ENCODE measurements at places on chromosomes 7 and 10.

- DNase-seq = peak; percentile 30
Measured at GRCh38 chr7:71486856-71487628, 355.1 kb downstream of the GALNT17 start.

GRCh38 chr10:79244068-79244442 lies 103.2 kb upstream of the PPIF start:
- DNase-seq = no peak

GRCh38 chr7:116859323-116859722 lies 3.1 kb upstream of the CAPZA2 start:
- no peak for DNase-seq

- DNase-seq = no peak
Measured at GRCh38 chr7:127736511-127736910, 84.5 kb downstream of the SND1 start.

DNA sequence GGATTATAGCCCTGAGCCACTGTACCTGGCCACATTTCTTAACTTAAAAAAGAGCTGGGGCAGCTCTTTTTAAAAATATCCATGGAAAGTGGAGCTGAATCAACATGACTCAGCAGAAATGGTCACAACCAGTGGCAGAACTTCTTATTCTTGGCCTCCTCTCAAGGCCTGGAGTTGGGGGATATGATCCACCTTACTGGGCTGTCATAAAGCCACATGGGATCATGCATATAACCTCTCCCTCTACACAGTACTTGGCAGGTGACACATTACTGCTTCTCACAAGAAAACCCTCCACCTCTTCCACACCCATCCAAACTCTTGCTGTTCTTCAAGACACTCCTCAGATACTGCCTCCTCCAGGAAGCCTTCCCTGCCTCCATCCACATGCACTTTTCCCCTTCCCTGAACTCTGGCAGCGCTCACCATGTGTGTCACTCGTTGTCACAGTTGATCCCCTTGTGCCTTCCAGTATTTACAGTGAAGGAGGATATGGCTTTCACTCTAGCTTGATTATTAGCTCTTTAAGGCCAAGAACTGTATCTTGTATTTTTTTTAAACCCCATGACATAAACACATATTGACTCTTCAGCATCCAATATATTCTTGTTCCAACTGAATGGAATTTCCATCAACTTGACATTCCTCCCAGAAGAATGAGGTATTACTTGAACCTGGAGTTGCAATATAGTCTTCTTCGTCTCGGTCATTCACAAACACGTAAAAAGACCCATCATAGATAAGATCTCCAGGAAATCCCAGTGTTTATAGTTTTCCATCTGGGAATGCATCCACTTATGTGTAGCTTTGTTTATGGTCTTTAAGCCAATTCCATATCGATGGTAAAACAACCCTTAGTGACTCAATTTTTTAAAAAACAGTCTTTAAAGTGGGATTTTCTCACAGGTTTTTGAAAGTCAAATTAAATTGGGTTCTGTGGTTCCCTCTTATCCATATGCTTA lies 85.5 kb downstream of the TBXAS1 start:
- no peak for DNase-seq

GRCh38 chr7:16685535-16685934 lies 39.6 kb downstream of the BZW2 start:
- no peak for DNase-seq

DNA sequence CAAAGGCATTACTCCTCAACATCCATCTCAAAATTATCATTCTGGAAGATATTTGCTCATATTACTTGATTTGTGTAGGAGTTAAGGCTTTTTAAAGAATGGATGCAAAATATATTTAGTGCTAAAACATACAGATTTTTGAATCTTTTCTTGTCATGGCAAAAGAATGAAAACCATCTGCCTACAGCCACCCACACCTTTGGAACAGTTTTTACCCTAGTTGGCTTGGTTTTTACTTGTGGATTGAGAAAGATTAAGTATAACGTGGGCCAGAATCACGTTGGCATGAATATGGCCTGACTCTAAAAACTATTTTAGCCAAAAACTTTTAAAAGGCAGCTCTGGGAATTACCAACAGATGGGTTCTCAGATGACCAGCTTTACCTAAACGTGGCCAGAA lies 128.2 kb downstream of the SPAG6 start:
- no peak for DNase-seq

- DNase-seq = no peak
Measured at GRCh38 chr7:57414852-57415251, 35.1 kb upstream of the ZNF716 start.

DNA sequence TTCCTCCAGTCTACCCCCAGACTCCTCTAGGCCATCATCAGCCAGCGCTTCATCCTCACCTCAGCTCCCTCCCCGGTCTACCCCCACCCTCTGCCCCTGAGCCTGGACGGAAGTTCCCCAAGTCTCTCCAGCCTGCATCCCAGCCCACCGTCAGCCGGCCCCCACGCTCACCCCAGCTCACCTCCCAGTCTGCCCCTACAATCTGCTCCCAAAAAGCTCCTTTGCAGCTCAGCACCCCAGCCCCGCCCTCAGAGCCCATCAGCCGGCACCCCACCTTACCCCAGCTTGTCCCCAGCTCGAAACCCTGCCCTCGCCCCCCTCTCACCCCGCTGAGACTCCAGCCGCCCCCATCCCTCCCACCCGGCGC lies 322 bp upstream of the RAMP3 start:
- DNase-seq = no peak

DNA sequence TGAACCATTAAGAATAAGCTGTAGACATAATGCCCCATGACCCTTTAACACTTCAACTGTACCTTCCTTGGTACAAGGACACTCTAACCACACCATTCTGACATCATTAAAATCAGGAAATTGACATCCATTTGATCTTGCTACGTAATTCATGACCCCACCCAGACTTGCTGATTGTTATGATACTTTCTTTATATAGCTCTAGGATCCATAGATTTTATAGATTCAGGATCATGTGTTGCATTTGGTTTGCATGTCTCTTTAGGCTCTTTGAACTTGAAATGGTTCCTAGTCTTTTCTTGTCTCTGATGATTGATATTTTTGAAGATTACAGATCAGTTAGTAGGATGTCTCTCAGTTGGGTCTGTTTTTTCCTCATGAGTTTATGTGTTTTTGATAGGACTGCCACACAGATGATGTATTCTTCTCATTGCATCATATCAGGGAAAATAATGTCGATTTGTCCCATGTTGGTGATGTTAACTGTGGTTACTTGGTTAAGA lies 13.5 kb downstream of the CCM2 start:
- no peak for DNase-seq

DNA sequence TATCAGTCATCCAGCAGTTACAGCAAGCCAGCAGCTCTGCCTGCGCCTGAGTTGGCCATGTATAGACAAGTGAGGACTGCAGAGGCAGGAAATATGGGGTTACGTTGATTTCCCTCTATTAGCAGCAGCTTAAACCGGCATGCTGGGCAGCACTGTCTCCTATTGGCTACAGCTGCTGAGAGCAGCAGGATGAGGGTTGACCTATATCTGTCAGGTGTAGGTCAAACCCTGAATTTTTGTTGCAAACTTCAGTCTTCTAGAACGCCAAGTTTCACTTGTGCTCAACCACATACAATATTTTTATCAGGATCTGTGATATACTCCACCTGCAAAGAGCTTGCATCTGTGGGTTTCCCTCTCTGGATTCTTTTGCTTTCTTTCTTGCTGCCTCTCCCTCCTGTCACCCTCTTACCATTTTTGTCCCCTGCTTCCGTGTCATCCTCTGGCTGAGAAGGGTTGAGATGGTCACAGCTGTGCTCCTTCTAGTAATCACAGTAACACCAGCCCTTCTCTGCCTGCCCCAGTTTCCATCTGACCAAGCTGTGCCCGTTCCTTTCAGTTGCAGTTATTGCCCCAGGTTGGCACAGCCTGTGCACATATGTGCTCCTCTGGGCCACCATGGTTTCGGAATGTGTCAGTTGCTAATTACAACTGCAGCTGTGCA lies 23.8 kb upstream of the GLCCI1 start:
- DNase-seq = no peak

DNA sequence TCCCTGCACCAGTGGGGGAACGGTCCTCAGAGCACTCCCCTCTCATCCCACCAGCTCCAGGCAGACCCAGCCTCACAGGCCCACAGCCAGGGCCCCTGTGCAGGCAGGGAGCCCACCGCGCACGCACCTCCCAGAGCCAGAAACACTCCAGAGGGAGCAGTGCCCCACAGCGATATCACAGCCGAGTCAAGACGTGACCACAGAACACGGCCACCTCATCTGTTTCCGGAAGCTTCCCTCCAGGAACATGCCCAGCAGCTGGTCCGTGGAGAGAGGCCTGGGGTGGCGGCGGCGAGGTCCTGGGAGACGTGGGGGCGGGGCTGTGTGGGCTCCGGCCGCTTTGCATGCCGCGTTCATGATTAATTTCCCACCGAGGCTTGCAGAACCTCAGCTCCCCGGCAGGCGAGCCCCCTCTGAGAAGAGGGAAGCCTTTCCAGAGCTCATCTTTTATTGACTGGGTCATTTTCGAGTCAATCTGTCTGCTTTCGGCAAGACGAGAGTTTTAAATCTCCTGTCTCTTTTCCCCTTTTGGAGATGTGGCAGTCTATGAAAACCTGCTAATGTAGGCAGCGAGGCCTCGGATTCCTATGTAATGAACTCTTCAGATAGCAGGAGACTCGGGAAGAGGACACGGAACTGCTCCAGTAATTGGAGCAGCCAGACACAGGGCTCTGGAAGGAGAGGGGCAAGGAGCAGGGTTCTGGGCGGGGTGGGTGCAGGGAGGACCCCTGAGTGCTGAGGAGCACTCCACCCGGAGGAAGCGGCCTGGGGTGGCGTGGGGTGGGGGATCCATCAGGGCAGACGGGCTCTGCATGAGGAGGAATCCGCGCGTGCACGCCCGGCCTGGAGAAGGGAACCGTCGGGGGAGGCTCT lies 242.8 kb downstream of the ELFN1 start:
- DNase-seq = no peak

- no peak for DNase-seq
Measured at GRCh38 chr7:148135116-148135515, 455.4 kb upstream of the C7orf33 start.

DNA sequence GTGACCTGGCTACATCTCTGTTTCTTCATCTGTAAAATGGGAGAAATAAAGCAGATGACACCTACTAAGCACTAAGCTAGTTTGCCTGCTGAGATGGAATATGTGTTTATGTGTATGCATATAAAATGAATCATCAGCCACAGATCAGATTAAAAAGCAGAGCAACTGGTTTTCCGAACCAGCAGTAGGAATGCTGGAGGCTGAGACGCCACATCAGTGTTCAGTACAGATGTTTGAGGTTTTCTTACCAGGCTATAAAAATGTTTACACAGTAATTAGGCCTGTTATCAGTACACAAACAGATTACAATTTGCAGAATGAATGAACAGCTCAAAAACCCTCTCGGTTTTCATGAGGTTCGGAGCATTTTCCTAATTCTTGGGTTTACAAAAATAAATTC lies 85.8 kb downstream of the CALN1 start:
- DNase-seq = no peak

GRCh38 chr7:93062599-93062998 lies 55.2 kb downstream of the SAMD9 start:
- DNase-seq = no peak

DNA sequence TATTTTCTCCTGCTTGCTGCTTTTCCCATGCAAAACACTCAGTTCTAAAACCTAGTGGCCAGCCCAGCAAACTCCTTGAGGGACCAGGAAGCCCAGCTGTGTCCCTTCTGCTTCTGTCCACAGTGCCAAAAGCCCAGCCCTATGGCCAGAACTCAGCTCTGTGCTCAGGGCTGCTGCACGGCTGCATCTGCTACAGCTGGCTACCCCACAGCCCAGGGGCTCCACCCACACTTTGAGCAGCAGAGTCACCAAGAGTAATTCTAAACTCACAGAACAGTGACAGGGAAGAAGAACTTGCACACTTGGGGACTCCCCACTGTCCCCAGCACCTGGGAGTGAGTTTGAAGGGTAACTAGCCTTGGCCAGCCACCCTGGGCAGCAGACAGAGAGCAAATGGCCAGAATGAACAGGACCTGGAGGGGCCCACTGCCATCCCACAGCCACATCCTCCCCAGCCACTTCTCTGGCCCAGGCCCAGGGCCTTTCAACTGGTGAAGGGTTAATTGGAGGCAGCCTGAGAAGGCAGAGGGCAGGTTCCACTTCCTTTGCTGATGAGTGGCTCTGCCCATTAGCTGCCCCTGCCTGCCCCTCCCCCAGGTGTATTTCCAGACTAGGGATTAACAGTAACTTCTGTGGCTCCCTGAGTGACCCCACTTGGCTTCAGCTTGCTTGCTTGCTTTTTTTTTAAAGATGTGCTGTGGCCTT lies 28.1 kb upstream of the TRIM8 start:
- no peak for DNase-seq

DNA sequence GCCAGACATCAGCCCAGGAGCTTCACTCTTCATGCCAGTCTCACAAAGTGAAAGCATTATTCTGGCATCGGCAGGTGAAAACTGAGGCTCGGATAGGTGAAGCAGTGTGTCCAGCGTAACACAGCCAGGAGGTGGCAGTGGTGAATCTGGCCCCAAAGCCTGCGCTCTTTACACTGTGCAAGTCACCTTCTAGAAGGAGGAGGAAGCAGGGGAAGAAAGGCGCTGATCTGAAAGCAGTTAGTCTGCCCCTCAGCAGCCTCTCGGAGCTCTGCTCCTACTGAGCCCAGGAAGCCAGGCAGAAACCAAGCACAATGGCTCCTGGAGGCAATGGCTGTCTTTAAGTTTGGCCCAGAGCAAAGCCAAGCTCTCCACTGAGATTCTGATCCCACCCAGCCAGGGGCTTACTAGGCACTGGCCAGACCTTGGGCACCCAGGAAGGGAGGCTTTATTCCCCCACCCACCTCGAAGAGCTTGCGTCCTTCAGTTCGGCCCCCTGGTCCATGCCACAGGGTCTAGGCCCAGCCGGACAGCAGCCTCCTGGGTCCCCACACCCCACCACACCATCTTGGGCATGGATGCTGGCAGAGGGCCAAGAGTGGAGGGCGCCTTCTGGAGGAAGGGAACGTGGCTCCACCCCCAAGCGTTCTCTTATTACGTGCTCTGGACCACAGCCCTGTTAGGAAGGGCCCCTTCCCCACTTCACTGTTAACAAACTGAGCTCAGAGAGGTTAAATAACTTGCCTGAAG lies 104.5 kb downstream of the GRID1 start:
- peak; percentile 81 for DNase-seq

- DNase-seq = no peak
Measured at GRCh38 chr10:71978476-71978875, 14.3 kb downstream of the CHST3 start.

DNA sequence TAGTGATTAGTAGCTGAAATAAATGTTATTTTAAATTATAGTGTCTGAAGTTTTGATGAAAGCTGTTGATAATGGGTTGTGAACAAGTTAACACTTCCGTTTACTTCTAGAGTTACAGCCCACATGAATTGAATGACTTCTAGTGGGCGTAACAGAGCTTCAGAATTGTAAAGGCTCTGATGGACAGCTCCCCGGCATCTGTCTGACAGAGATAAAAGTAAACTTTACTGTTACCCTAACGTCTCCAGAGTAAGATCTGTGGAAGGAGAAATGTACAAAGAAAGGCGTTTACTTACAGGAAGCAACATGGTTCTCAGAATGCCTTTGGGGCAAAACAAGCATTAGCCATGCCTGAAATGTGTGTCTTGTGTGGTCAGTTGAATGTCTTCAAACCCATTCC lies 124.4 kb downstream of the ADARB2 start:
- no peak for DNase-seq

GRCh38 chr10:116237970-116238369 lies 35.0 kb downstream of the GFRA1 start:
- DNase-seq = no peak

GRCh38 chr10:52688899-52689298 lies 83.7 kb downstream of the MBL2 start:
- no peak for DNase-seq

All from lower leg skin (tissue), 4 donors.